ENCODE measurements at places on chromosomes 1 and 21.

- DNase-seq = no peak
Measured at GRCh38 chr1:244080343-244080929, 29.4 kb downstream of the ZBTB18 start.

GRCh38 chr1:184739796-184740195 is 14.9 kb downstream of the EDEM3 start:
- no peak for DNase-seq

DNA sequence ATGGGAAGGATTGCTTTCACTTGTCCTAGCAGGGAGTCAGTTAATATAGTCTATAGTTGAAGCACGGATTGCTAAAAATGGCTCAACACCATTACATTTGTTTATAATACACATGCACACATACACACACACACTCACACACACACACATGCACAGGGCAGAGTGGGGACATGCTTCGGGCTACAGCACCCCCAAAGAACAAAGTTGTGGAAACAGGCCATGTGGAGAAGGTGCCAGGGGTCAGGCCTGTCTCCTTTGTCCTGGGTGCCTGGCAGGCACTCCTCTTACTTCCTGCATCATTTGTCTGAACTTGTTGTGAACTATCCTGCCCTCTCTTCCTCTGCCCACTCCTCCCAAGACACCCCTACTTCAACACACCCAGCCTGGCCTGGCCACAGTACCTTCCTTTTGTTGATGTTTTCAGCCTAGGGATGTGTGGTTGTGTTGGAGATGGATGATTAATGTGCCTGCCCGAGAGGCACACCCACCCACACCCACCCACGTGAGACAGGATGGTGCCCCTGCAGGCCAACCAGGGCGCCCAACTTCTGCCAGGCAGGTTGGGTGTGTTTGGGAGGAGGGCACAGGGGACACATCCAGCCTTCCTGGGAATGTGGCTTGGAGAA is 17.5 kb downstream of the RASSF5 start:
- no peak for DNase-seq

DNA sequence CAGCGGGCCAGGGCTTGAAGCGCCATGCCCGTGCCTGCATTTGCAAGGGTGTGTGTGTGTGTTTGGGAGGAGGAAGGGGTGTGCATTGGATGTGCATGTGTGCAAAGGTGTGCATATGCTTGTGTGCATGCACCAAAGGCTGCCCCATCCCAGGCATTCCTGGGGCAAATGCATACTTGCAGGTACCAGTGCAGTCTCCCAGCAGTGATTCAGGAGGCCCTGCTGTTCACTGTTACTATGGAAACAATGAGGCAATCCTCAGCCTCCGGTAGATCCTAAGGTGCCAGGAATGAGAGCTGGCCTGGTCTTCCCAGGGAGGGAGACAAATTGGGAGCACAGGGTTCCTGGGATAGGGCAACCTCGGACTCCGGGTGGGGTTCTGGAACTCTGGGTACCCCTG is 7.5 kb upstream of the FNDC5 start:
- DNase-seq = no peak

DNA sequence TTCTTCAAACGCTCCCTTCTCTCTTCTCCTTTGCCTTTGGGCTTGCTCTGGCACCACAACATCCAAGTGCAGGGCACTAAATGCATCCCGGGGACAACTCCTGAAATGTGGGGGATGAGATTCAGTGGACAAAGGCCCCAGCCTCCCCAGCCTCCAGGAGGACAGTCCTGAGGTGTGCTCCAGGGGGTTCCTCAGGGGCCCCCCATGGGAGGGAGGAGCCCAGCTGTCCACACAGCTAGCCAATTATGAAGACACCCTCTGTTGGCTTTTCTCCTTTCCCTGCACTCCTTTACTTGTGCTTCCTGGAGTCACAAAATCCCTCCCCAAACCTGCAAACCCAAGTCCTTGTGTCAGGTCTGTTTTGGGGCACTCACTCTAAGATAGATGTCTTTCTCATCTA is 735.4 kb downstream of the PTPRU start:
- no peak for DNase-seq

- DNase-seq = no peak
Measured at GRCh38 chr1:1875932-1876331, 15.0 kb downstream of the GNB1 start.

DNA sequence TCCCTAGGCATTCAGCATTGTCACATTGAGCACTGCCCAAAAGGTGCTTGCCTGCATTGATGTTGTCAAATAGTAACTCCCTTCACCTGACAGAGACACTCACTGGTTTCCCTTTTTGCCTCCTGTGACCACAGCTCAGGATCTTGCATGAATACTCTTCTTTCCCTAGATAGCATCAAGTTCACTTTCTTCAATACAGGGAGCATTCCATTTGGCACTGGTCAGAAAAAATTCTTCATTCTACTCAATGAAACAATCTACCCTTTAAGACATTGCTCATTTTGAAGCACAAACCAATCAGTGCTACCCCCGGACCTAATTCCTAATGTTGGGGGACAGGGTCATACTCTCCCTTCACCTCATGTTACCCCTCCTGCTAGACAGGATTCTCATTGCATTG is 319.0 kb upstream of the SNX7 start:
- no peak for DNase-seq

DNA sequence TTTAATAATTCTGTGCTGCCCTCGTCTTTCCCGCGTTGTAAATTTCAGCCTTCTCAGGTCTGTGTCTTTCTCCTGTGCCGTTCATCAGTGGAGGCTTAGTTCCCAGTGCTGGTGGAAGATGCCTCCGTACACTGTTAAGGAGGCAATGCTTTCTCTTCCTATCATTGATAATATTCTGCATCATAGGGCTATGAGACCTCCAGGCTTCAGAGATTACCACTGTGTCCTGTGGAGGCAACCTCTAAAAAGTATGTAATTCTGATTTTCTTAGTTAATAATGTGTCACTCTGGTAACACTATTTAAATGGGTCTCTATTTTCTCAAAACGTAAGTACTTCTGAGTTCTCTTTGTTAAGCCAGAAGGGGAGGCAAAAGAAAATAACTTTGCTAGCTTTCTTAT is 538.3 kb downstream of the SMYD3 start:
- DNase-seq = no peak
